ENCODE measurements at places on chromosomes 16 and 17.

DNA sequence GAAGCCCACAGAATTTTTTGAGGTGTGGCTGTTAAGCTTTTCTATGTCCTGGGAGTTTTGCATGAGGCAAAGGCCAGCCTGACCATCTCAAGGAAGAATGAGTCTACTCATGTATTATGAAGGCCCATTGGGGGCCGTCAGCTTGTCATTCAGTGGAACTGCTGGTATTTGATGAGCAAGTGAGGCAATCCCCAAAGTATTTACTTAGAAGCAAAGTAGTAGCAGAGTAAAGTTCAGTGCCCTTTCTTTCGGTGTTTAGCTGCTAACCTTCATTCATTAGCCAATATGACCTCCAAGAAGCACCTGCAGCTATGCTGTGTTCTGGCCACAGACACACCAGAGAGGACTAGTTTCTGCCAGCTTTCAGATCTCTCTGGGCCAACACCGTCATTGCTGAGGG, 80.2 kb downstream of the RPA1 start:
- DNase-seq = no peak

- no peak for DNase-seq
Observed at GRCh38 chr16:28964072-28964471, 10.5 kb upstream of the SPNS1 start.

DNA sequence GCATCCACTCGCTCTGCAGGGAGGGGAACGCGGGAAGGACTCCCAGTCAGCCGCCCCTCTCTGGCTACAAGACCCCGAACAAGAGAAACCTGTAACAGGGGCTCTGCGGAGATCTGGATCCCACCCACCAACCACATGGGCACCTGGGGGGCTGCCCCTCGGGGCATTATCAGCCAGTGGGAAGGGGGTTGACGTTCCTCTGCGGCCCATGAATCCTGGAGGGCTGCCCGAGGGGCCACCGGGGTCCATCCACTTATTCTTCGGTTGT, 1.8 kb upstream of the PCGF2 start:
- DNase-seq = no peak

DNA sequence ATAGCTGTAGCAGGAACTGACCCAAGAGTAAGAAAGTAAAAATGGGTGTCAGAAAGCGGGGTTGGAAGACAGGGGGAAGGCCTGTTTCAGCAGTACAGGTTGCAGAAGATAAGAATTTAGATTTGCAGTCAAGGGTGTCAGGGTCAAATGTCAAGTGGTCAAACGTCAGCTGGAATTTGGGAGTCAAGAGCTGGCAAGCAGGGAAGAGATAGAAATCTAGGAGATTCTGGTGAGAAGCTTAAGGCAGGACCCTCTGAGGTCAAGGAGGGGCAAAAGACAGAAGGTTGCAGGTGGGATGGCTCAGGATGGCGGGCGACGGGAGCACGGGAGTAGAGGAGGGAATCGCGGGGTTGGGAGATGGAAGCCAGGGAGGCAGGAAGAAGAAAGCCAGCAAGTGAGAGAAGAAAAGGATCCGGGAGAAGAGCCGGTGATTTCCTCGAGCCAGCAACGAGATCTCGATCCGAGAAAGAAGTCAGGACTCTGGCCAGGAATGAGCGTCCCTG, 335 bp downstream of the SLC25A35 start:
- DNase-seq = no peak

DNA sequence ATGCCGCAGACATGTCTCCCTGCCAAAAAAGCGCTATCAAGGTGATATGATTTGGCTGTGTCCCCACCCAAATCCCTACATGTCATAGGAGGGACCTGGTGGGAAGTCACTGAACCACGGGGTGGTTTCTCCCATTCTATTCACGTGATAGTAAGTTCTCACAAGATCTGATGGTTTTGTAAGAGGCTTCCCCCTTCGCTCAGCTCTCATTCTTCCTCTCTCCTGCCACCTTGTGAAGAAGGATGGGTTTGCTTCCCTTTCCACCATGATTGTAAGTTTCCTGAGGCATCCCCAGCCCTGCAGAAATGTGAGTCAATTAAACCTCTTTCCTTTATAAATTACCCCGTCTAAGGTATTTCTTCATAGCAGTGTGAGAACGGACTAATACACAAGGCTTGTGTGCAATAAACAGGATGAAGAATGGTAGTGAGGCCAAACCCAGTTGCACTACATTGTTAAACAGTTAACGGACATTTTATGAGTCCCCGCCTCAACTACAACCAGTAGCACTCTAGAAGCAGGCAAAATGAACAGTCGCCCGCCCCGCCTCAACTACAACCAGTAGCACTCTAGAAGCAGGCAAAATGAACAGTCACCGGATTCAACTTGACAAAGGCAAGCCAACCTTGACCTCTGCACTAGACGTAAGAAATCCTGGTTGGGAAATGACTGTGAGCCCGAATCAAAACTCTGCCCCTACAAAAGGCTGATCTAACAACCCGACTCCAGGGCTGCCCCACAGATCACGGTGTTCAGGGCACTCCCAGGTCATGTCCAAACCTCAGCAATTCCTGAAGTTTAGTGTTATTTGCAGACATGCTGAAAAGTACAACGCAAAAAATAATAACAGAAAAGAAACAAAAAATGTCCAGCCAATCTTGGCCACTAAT, 26.3 kb downstream of the VPS53 start:
- no peak for DNase-seq

GRCh38 chr17:33205552-33205951, 87.5 kb downstream of the ASIC2 start:
- DNase-seq = no peak

- DNase-seq = no peak
Observed at GRCh38 chr16:85028685-85029407, 1.3 kb downstream of the KIAA0513 start.

GRCh38 chr17:6853764-6854442, 22.4 kb upstream of the TEKT1 start:
- no peak for DNase-seq

GRCh38 chr17:41519501-41520224, 973 bp upstream of the KRT15 start:
- DNase-seq = no peak

- DNase-seq = peak; percentile 31
Observed at GRCh38 chr16:55555436-55555835, 11.0 kb upstream of the CAPNS2 start.

DNA sequence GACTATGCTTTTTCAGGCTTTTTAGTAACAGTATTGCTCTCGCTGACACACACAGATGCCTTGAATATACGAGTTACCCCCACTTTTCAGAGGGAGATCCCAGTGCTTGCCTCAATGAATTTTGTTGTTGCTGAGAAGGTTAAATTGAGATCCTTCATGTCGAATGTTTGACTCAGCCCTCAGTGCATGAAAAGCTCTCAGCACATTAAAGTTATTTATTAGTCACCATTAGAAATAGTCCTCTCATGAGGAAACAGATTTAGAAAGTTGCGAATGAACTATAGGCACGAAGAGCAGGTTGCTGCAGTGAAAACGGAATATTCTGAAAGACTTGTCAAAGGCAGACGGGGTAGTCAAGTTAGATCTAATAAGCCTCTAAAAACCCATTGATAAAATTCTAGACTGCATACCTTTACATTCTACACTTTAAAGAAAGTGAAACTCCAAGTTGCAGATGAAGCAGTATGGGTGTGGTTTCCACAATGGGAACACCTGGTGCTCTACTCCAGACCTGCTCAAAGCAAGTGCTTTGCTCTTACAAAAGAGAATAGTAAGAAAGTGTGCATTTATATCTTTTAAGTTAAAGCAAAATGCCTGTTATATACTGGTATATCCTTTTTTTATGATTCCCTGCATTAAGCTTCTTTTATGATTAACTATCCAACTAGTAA, 238.1 kb downstream of the MAF start:
- DNase-seq = no peak

DNA sequence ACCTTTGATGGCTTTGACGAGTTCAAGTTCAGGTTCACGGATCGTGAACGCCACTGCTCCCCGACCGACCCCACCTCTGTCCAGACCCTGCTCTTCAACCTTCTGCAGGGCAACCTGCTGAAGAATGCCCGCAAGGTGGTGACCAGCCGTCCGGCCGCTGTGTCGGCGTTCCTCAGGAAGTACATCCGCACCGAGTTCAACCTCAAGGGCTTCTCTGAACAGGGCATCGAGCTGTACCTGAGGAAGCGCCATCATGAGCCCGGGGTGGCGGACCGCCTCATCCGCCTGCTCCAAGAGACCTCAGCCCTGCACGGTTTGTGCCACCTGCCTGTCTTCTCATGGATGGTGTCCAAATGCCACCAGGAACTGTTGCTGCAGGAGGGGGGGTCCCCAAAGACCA, 17.6 kb downstream of the NOD2 start:
- DNase-seq = no peak

DNA sequence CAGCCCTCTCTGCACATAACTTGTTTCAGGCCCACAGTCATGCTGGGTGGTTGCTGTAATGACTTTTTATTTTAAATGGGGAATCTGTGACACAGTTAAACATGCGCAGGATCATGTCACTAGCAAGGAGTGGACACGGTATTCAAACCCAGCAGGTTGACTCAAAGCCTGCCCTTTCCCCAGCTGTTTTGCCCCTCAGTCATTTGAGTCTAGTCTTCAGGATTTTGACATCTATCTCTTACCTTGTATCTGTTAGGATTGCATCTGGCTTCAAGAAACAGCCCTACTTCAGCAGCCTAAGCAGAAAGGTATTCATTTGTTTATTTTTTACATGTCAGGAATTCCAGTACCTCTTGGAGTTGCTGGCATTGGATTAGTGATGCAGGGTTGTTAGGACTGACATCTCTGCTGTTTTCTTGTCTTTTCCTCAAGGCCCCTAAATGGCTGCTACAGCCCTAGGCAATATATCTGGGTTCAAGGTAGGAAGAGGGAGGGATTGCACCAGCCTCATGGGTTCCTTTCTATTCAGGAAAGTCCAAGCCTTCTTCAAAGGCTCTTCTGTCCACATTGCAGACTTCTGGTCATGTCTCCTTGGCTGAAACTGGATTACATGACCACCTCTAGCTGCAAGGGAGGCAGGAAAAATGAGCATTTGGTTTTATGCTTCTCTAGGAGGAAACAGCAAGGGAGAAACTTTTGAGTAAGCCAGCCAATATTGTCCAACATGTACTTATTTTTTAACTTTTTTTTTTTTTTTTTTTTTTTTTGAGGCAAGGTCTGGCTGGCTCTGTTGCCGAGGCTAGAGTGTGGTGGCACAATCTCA, 22.8 kb downstream of the ABCC1 start:
- no peak for DNase-seq

GRCh38 chr16:4309102-4309832, 6.6 kb upstream of the GLIS2 start:
- DNase-seq = no peak

DNA sequence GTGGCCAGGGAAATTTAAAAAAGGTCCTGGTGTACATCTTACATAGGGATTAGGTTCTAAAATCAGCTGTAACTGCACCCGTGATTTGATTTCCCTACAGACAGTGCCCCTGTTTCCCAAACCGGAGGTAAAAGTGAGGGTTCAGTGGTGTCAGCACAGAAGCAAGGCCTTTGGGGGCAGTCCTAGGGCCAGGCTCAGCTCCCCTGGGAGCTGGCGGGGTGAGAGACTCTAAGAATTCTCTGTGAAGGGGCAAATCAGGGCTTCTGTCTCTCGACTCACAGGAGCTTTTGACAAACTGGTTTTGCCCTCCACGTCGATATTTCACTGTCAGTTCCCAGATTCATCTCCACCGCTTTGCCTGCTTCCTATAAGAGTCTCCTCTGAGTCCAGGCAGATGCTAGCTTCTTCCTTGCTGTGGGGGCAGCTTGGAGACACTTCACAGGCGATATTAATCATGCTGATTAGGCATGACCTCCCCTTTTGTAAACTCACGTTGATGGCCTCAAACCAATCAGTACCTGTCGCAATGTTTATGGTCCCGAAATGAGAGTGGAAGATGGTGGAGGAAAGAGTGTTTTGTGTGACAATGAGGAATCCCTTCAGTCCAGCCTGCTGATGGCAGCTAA, 234.2 kb upstream of the TOX3 start:
- DNase-seq = no peak

DNA sequence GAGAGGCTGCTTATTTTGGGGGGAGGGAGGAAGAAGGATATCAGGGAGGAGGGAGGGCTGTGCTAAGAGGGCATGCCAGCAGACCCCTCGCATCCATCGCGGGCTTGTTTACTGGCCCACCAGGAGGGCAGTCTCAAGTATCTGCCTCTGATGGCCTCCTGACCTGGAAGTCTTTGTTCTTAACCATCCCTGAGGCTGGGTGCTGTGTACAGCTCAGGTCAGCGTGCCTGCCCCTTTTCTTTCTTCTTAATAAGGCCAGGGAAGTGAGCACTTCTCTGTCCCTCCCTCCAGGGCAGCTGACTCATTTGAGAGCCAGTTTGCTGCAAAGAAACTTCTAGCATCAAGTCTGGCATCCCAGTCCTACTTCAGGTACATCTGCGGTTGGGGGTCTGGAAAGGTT, 157.0 kb downstream of the CCDC182 start:
- DNase-seq = no peak

DNA sequence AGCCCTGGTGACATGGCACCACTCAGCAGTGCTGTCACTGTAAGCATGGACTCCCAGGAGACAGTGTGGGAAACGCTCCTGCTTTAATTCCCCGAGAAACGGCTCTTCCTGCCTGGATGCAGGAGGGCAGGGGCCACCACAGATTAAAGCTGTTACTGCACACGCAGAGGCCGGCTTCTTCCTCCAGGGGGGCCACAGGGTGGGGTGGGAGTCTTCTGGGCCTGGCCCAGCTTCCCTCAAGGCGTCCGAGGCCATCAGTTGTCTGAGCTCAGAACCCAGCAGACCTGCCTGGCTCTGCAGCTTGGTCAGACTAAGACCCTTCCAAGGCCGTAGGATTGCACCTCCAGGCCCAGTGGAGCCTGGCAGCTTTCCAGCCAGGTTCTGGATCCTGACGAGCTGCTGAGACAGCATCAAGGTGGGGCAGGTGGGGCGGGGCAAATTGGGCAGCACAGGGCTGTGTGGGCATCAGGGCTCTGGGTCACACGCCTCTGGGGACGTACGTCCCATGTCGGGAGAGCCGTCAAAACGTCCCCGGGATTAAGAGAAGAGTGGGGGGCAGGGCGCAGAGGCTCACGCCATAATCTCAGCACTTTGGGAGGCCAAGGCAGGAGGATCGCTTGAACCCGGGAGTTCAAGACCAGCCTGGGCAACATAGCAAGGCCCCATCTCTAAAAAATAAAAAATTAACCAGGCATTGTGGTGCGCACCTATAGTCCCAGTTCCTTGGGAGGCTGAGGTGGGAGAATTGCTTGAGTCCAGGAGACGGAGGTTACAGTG, 5.0 kb upstream of the CAPN15 start:
- DNase-seq = no peak

- DNase-seq = no peak
Observed at GRCh38 chr16:82470016-82470415, 156.8 kb upstream of the CDH13 start.

- no peak for DNase-seq
Observed at GRCh38 chr17:75571197-75571884, 16.3 kb upstream of the MYO15B start.

GRCh38 chr17:74599023-74599399, 6.9 kb upstream of the CD300LD start:
- DNase-seq = no peak

- DNase-seq = no peak
Observed at GRCh38 chr17:7323731-7324437, 5.3 kb downstream of the NEURL4 start.

GRCh38 chr17:27985736-27986399, 56.6 kb upstream of the NLK start:
- no peak for DNase-seq

GRCh38 chr16:2719328-2720063, 528 bp downstream of the PRSS27 start:
- DNase-seq = no peak

GRCh38 chr17:55664287-55664686, 58.4 kb downstream of the TMEM100 start:
- no peak for DNase-seq

Data from AG09309 (cell line).